Activated CD4-positive, alpha-beta memory T cell treated with anti-CD3 and anti-CD28 coated beads for 36 hours (primary cell): ENCODE measurements at places on chromosomes 4 and X. TPM values are rescaled to one million over a fixed set of nuclear protein-coding genes. Genes with fewer than 3 reads are reported as not detected.

DNA sequence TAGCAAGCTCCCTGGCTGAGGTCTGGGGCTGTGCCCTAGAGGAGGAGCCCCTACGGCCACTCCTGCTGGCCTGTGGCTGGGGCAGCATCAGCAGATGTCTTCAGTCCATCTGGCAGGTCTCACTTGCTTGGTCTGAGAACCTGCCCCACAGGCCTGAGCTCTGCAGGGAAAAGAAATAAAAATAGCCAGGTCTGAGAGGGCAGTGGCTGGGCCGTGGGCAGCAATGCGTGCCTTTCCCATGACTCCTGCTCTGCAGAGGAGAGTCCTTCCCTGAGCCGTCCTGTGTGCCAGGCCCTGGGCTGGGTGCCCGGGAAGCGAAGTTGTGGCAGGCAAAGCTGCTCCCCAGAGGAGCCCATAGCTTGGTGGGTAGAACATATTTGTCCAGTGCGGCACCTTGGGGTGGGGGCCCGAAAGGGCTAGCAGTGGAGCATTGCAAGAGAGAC is 11.3 kb upstream of the KIAA0232 start:
- no peaks in the 10 kb centered on the region for H3K36me3 ChIP-seq
- peaks cover 12% of the 10 kb centered on the region for H3K4me1 ChIP-seq
- no peak overlapping the region for H3K4me3 ChIP-seq
- no peaks in the 10 kb centered on the region for H3K27me3 ChIP-seq

The P2RY4 gene
- 0.17 TPM for total RNA-seq

GRCh38 chr4:151675411-151675971 is 85.3 kb downstream of the GATB start:
- no peak for DNase-seq
- peaks cover 4% of the 10 kb centered on the region for H3K36me3 ChIP-seq
- H3K4me1 ChIP-seq, result no peaks in the 10 kb centered on the region
- no peak overlapping the region for H3K27ac ChIP-seq
- no peak overlapping the region for H3K4me3 ChIP-seq

The PIR gene
- total RNA-seq, result 3.1 TPM

GRCh38 chr4:113844369-113844768 is 82.8 kb upstream of the CAMK2D start:
- DNase-seq, result no peak
- H3K4me3 ChIP-seq, result no peak overlapping the region
- H3K4me1 ChIP-seq, result no peaks in the 10 kb centered on the region
- H3K36me3 ChIP-seq, result no peaks in the 10 kb centered on the region

DNA sequence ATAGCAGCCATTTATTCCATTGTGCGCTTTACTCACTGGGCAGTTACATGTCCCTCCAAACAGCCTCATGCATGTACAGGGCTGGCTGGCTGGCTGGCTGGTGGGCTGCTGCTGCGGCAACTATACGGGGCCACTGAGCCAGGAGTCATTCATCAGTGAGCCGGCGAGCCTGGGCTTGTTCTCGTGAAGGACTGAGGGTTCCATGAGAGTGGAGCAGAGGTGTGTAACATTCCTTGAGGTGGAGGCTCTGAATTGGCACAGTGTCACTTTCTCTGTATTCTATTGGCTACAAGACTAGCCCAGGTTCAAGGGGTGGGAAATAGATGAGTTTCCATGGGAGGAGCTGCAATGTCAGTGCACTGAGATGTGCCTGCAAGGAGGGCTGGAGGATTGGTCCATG is 89.1 kb downstream of the ARHGAP10 start:
- H3K4me1 ChIP-seq, result peaks cover 8% of the 10 kb centered on the region
- H3K36me3 ChIP-seq, result peaks cover 3% of the 10 kb centered on the region
- no peak overlapping the region for H3K27ac ChIP-seq
- no peaks in the 10 kb centered on the region for H3K27me3 ChIP-seq
